ENCODE measurements at places on chromosomes 6 and 20.

DNA sequence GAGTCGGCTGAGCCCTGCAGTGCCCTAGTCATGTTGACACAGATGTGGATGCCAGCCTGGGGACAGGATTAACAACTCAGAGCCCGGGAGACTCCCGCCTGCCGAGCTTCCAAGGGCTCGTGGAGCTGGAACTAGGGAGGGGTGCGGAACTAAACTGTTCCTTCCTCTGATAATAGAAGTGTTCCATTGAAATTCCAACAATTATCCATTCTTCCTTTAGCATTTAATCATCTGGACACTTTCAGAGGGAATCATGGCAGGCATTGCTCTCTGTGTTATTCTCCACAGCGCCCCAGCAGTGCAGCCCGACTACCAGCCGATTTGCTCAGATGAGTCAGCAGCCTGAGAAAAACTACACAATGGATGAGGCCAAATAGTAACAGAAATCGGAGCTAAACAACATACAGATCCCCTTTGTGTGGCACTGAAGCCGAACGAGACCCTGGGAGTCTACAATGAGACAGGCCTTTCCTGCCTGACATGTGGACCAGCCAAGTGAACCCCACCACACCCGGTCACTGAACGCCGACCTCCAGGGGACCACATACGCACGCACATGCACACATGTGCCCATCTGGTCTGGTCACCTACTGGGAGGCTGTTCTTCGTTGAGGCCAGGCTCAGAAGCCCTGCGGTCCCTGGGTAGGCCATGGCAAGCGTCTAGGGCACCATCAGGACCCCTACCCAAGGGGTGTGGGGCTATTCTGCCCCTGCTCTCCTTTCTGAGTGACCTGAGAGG is 238.4 kb upstream of the AFDN start:
- DNase-seq: no peak

GRCh38 chr6:305371-306206 is 13.3 kb downstream of the DUSP22 start:
- no peak for DNase-seq

DNA sequence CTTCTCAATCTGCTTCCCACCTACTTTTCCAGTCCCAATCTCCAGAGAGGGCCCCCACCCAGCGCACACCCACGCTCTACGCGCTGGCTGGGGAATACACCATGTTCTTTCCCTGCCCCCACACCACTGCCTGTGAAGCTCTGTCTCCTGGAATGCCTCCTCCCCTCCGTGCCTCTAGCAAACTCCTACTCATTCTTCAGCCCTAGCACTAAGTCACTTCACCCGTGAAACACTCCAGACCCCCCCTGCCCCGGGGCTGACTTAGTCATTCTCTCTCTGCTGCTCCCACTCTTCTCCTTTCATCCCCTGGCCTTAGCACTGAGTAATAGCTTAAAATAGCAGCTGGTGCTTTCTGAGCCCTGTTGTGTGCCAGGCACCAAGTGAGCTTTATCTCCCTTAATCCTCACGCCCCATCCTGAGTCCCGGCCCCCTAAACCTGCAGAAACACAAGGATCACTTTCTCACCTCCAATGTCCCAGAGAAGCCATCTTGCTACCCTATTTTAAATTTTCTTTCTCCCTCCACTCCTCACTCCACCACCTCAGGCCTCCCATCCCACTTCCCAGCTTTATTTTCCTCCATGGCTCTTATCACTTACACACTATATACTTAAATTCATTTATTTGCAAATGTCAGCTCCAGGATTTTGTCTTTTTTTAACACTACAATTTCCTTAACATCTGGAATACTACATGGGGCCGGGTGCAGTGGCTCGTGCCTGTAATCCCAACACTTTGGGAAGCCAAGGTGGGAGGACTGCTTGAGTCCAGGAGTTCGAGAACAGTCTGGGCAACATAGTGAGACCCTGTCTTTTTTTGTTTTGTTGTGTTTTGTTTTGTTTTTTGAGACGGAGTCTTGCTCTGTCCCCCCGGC is 6.3 kb upstream of the PARD6B start:
- no peak for DNase-seq

DNA sequence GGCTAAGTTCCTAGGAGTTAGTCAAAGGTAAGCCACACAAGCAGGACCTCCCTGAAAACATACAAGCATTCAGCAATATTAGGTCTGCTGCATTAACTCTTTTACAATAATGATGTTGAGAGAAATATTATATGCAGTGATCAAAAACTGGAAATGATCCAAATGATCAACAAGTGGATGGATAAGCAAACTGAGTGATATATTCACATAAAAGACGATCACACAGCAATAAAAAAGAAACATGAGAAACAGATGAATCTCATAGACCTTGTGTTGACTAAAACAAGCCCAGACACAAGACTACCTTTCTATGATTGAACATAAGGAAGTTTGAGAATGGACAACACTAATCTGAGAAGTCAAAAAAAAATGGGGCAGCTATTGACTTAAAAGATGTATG is 39.9 kb downstream of the LMBRD1 start:
- DNase-seq: no peak

- DNase-seq: no peak
These were observed 192.5 kb downstream of the MYLK4 start for GRCh38 chr6:2558098-2558680.

DNA sequence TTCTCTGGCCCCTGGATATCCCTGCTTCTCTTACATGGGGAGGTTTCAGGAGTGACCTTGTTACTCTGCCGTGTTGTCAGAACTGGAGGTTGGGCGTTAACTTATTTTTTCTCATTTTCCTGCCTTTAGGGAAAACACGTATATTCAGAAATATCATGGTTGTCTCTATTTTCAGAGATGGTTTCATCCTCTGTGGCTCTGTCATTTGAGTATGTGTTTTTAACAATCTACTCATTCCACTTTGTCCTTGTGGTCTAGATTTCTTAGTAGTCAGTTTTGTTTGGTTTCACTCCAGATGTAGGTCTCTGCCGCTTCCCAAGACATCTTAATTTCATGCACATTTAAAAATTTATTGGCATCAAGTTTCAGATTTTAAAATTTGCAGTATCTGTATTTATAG is 45.9 kb downstream of the KCNS1 start:
- DNase-seq: no peak

GRCh38 chr6:110735666-110736065 is 79.6 kb downstream of the CDK19 start:
- DNase-seq: no peak

DNA sequence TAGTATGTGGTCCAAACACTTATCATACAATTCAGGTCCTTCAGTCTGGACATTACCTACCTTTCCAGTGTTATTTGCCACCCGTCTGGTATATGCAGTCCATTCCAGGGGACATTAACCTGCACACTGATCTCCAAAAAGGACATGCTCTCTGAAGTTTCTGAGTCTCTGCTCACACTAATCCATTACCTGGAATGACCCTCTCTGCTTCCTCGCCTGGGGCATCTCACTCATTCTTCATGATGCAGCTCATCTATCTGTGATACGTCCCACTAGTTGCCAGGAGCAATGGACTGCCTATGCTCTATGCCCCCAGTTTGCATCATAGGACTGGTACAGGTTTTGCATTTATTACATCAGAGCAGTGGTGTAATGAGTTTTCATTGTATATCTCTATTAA is 5.9 kb upstream of the TUBB2B start:
- no peak for DNase-seq

Measured in hematopoietic multipotent progenitor cell treated with erythropoietin and hydrocortisone succinate and interleukin-3 and kit ligand, for 17 days (in vitro differentiated cells).